ENCODE measurements at places on chromosomes 12 and 14.

GRCh38 chr12:95637471-95638155 lies 86.3 kb upstream of the USP44 start:
- peak; percentile 95 for DNase-seq

DNA sequence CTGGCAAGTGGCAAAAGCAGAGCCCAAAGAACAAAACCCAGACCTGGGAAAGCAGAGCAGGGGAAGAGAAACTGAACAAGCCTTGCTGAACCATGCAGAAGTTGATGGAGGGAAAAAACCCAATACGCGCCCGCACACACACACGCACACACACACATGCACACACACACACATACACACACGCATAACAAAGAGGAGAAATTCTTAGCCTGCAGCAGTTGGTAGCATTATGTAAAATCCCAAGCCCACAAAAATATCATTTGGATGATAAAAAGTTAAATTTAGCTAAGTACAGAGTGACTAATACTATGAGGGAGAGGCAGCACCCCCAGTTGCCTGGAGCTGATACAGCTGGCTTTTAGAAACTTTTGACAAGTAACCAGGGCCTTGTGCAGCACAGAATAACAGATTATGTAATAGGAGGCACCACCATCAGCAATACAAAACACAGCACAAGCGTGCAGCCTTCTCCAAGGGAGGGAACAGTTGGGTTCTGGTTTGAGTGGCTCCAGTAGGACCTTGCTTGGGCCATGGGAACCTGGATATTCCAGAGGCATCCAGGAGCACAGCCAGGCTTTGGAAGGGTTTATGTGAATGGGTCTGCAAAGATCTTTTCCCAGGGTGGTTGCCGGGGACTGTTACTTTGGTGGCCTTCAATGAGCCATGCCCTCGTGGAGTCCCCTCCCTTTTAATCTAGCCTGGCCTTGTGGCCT lies 35.3 kb downstream of the PITPNM2 start:
- DNase-seq, result peak; percentile 75

- no peak for DNase-seq
These were observed 422.0 kb downstream of the TRHDE start for GRCh38 chr12:72694193-72694592.

GRCh38 chr12:1692895-1693610 lies 2.2 kb downstream of the ADIPOR2 start:
- no peak for DNase-seq

DNA sequence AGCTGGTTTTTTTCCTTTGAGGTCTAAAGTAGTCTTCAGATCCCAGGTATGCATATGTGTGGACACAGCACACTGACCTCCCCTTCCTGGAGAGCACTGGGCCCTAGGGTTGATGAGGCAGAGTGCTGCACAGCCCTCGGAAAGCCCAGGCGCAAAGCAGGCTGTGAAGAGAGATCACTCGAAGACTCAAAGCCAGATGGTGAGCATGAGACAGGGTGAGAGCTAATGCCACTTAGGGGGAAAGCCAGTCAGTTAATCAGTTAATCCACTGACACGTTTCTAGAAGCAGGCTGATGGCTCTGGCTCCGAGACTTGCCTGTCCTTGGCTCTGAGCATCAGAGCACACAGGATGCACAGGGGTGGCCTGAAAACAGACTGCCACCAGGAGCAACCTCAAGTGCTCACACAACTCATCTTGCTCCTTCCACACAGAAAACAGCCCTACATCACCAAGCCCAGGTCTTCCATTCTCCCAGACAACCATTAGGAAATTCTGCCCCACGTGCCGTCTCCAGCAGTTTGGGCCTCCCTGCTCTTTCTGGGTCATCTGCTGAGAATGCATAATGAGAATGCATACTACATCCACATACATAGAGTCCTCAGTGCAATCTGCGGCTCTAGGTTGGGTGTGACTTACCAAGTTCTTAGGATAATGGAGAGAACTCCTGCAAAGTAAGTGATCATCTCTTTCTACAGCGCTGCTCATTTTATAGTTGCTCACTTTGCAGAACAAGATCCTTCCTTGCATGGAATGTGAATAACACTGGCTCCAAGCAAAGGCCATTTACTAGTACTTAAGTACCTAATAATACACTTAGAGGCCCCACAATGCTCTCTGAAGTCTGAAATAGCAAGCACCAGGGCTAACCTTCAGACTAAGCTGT lies 12.0 kb downstream of the AQP6 start:
- DNase-seq, result no peak

DNA sequence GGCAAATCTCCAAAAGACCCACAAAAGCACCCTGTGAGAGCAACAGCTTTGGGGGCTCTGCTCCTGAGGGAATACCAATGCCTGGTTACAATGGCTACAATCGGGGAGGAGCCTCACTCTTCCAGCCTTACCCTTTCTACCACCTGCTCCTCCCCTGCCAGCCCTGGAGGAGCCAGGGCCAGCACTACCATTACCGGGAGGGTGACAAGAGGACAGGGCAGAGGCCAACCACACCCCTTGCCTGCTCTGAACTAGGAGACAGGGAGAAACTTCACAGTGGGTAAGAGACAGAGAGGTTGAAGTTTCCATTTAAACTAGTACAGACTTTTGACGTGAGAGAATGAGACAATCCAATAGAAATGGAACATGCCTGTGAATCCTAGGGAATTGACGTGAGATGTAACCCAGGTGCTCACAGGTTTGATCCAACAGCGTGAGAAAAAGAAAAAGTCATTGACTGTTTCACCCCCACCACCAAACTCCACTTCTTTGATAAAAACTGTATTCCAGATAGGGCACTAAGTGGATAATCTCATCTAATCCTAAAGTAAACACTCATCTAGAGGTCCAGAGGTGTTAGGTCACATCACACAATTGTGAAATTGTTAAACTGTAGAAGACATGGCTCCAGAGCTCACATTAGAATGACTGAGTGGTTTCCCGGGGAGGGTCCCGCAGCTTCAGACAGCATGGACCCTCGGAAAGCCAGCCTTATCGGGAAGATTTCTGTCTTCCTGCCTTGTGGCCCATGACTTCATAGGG lies 8.4 kb upstream of the TC2N start:
- DNase-seq, result no peak

GRCh38 chr12:28278499-28278898 lies 88.2 kb downstream of the CCDC91 start:
- DNase-seq, result no peak

DNA sequence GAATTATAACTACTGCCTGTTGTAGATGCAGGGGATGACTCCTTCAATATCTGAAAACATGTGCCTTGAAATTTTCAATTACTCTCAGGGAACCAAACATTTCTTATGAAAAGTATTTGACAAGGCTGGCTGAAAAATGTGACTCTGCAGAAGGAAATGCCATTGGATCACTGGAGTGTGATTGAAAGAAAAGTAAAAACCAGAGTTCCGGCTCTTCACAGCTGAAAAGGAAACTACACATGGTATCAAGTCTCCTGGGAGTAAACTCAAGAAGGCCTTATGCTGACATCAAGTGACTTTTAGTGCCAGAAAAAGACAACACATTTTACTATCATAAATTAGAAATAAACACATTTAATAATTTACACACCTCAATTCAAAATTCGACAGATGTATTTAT lies 693.0 kb downstream of the LRFN5 start:
- DNase-seq, result no peak

- no peak for DNase-seq
These were observed 826 bp downstream of the PRKCH start for GRCh38 chr14:61322011-61322798.

GRCh38 chr12:88684610-88685009 lies 104.3 kb upstream of the KITLG start:
- no peak for DNase-seq

DNA sequence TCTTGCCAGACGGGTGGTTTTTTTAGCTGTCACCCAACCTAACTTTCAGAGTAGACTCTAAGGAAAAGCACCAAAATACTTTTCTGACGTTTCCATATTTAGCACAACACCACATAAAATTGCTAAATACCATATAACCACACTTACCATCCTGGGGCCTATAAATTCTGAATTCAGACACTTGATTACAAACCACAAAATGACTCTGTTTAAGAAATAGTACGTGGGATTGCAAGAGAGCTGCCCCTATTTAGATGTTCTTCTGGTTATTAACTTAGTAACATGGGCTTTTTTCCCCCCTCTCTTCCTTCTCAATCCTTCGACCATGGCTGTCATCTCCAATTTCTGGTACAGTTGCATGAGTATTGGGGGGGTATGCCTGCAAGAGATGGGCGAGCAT lies 287.7 kb downstream of the BMP4 start:
- DNase-seq, result no peak

DNA sequence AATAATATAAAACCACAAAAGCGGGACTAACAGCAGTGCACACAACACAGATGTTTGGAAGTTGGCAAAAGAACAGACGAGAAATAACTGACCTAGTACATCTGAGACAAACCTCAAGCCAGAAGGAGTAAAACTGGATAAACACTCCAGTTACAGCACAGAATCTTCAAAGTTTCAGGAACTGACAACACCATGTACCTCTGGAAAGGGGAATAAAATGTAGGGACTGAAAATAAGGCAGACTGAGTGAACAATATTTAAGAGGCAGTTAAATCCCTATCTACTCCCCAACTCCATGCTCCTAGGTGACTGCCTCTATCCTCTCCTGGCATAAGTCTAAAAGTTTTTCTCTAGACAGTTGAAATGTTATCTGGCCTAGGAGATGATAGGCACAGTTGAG lies 57.9 kb downstream of the ZFYVE21 start:
- DNase-seq, result no peak

GRCh38 chr12:24896171-24896570 lies 52.7 kb downstream of the BCAT1 start:
- DNase-seq, result no peak

DNA sequence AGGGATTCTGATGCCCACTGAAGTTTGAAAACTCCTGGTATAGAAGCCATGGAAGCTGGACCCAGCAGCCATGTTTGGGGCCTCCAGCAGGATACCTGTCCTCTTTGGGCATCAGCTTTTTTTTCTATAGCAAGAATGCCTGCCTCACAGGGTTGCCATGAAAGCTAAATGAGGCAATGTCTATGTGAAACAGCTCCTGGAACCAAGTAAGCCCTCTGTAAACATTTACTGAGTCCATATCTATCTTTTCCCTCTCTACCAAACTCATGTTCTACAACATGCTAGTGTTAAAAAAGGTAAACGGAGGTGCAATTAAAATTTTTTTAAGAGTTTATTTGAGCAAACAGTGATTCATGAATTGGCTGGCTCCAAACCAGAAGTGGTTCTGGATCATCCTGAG lies 28.6 kb downstream of the FLVCR2 start:
- no peak for DNase-seq

DNA sequence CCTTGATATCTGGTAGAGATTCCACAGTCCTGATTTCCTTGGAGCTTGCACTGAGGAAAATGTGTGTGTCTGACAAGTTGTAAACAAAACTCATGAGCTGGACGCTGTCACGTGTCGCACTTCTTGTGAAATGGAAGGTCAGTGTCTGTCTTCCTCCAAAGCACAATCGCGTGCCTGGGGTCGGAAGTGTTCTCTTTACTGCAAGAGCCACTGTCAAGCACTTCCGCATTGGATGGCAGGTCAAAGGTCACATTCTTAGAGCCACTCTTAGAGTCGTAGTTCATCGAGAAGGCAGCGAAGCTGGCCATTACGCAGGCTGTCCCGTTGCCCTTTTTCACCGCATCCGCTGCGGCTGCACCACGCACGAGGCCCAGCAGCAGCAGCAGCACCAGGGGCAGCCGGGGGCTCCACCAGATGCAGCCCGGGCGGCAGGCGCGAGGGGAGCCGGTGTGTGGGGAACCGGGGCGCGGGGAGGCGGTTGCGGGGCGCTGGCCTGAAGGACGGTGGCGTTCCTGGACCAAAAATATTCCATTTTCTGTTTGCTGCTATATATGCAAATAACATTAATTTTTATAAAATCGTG lies 45.0 kb downstream of the LRTM2 start:
- no peak for DNase-seq

- peak; percentile 92 for DNase-seq
These were observed 71.6 kb upstream of the STXBP6 start for GRCh38 chr14:25121337-25122129.

DNA sequence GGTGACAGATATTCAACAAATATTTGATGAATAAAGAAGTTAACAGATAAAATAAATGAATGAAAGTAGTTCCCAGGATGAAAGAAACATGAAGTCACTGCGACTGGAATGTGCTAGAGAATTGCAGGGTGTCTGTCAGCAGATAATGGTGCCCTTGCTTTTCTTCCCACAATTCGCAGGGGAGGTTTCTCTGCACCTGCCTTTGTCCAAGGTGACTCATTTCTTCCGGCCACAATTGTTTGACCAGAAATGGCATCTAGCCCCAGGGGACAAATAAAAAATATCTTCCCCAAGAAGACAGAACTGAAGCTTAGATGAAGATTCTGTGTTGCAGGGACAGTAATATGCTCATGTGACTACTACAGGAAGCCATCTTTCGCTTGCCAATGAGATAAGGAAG lies 316.1 kb upstream of the TBX3 start:
- no peak for DNase-seq

DNA sequence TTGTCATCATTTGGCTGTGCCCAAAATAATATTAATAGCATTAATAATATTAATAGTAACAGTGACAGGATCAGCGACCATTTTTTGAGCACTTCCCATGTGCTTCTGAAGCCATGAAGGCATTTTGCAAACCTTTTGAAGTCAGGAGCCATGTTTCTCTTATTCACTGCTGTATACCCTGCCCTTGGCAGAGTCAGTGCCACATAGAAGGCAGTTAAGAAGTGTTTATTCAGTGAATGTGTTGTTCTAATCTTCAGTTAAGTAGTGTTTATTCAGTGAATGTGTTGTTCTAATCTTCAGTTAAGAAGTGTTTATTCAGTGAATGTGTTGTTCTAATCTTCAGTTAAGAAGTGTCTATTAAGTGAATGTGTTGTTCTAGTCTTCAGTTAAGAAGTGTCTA lies 319.7 kb upstream of the NAV3 start:
- no peak for DNase-seq

DNA sequence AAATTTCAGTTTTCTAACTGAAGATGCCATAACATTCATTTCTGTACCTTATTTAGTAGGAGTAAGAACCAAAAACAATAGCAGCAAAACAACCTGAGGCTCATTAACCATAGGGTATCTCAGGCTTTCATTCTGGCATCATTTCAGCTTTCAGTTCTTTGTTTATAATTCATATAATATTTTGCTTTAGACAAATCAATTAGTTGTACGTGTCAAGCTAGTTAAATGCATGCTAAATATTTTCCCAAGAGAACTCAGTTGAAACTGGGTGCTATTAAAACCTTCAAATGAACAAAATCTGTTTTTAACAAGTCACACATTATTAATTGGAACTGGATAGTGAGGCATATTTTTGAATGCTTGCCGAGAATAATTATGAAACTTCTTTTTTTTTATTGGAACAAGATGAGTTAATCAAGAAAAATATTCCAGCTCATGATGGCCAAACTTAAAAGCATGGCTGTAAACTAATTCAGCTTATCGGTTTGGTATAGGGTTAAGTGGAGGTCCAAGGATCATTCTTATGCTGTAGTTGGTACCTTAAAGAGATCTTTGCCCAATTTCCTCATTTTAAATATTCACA lies 442.7 kb downstream of the BTG1 start:
- DNase-seq, result no peak

GRCh38 chr14:103108749-103109207 lies 14.3 kb downstream of the EXOC3L4 start:
- peak; percentile 39 for DNase-seq

Data from HS-5 (cell line).